Activated CD8-positive, alpha-beta T cell treated with anti-CD3 and anti-CD28 coated beads, Interleukin-2, amount 10 ng/mL, durations not matched to agents 7 days and 5 days (primary cell): ENCODE measurements at places on chromosomes 6 and 20.

GRCh38 chr20:36465109-36466080 is 75.9 kb upstream of the MYL9 start:
- DNase-seq, result peak; percentile 53

GRCh38 chr6:98137391-98137790 is 697.0 kb upstream of the POU3F2 start:
- DNase-seq, result no peak

DNA sequence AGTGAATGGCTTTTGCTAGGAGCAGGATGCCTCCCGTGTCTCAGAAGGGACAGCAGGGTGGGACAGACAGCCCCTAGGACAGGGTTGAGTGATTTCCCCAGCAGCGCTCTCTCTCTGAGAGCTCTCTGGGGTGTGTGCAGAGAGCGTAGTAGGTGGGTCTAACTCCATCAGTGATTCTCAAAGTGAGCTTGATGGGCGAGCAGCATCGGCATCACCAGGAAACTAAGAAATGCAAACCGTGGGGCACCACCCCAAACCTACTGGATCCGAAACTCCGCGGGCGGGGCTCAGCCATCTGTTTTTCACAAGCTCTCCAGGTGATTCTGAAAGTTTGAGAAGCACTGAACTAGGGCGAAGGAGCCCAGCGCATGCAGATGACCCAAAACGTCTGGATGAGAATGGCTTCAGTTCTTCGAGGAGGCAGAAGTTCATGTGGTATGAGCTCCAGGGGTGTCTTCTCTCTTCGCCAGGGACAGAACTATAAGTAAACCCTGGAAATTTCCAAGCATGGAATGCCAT is 119.6 kb upstream of the RNF24 start:
- no peak for DNase-seq

- no peak for DNase-seq
These were observed 1.4 kb downstream of the WFDC2 start for GRCh38 chr20:45470937-45471336.

DNA sequence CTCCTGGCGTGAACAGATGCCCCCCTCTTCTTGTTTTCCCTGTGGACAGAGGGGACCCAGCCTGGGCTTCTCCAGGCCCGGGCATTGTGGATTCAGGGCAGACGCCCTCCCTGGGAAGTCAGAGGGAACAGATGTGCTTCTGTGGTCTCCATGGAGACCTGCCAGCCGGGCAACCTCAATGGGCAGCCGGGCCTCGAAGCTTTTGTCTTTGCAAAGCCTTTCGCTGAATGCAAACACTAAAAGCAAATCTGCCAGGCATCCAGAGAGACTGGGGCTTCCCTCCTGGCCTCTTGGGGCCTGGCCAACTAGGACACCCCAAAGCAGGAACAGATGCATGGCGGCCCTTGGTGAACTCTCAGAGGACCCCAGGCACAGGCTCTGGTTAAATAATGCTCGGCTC is 370.0 kb upstream of the SULF2 start:
- no peak for DNase-seq

DNA sequence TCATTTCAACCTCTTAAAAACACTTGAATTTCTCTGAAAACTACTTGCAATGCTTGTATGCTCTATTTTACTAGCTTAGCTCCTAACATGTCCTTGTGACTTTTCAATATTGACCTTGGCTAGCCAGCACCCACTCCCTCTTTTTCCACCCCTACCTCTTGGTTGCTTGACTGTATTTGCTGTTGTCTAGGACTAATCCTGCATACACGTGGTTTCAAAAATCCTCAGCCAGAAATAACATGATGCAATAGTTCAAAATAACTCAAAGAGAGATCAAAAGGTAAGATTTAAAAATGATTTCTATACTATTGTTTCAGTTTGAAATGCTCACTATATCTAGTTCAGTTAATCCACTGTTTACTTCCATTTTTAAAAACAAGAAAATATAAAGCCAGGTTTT is 102.3 kb upstream of the TBX18 start:
- DNase-seq, result no peak

- no peak for DNase-seq
These were observed 67.5 kb downstream of the MACROD2 start for GRCh38 chr20:14062786-14063185.

- DNase-seq, result no peak
These were observed 87.5 kb downstream of the SYNJ2 start for GRCh38 chr6:158068893-158069799.
